ENCODE measurements at places on chromosomes 6 and 20. TPM values are rescaled to one million over a fixed set of nuclear protein-coding genes. Genes with fewer than 3 reads are reported as not detected.

Gene EPPIN
- total RNA-seq: not detected

Gene MSH5
- total RNA-seq: 9.8 TPM

Gene TRIM40
- not detected for total RNA-seq

Gene UBD
- total RNA-seq: 0.24 TPM

Gene EYA4
- 2.6 TPM for total RNA-seq

Gene PSMA7
- 179 TPM for total RNA-seq

Gene CCN2
- total RNA-seq: 408 TPM

Gene RSPH3
- total RNA-seq: 7.9 TPM

Gene PGM3
- total RNA-seq: 44.2 TPM

Gene ADGB
- total RNA-seq: not detected

Gene PPP1R3G
- total RNA-seq: 2.8 TPM

Gene TRIM31
- total RNA-seq: not detected

Gene BPIFB1
- not detected for total RNA-seq

Gene CST1
- not detected for total RNA-seq

Gene PRKN
- total RNA-seq: 7.9 TPM

Gene PAK5
- total RNA-seq: not detected

Gene POM121L2
- total RNA-seq: not detected

Gene SEMG1
- total RNA-seq: not detected

Gene RAE1
- 10.6 TPM for total RNA-seq

Gene MOCS1
- 27.3 TPM for total RNA-seq

Gene CRISP1
- not detected for total RNA-seq

Gene MCCD1
- not detected for total RNA-seq

Gene POPDC3
- not detected for total RNA-seq

Gene GDAP1L1
- not detected for total RNA-seq

Gene FRMD1
- 0.14 TPM for total RNA-seq

Gene ACTL10
- 1.2 TPM for total RNA-seq

Gene SLCO4A1
- 15.2 TPM for total RNA-seq

Gene THBD
- 53.6 TPM for total RNA-seq

Gene STMND1
- total RNA-seq: not detected

Gene CDK19
- 12.0 TPM for total RNA-seq

Gene REM1
- 5.2 TPM for total RNA-seq

Gene ZSCAN23
- 2.8 TPM for total RNA-seq

Gene B3GAT2
- not detected for total RNA-seq

Gene FRK
- 5.1 TPM for total RNA-seq

Gene C20orf141
- total RNA-seq: not detected

Gene RGS17
- 0.28 TPM for total RNA-seq

Gene YTHDF1
- 25.7 TPM for total RNA-seq

Gene COL21A1
- 13.2 TPM for total RNA-seq

Gene TNFAIP3
- total RNA-seq: 28.6 TPM

Gene JPH2
- 130 TPM for total RNA-seq

Gene BLOC1S5
- 12.0 TPM for total RNA-seq

Gene GPLD1
- total RNA-seq: 4.1 TPM

Gene MRS2
- 13.6 TPM for total RNA-seq

Measured in posterior vena cava (tissue), 2 donors.